HepG2 (cell line): ENCODE measurements at places on chromosomes 12 and 14. TPM values are rescaled to one million over a fixed set of nuclear protein-coding genes. Genes with fewer than 3 reads are reported as not detected.

Gene SLCO1B1
- not detected in 2 replicates for total RNA-seq

Gene TAS2R9
- 0.11 TPM in 1 of 2 replicates, not detected in the other for total RNA-seq

Gene HOXC12
- not detected in 2 replicates for total RNA-seq

DNA sequence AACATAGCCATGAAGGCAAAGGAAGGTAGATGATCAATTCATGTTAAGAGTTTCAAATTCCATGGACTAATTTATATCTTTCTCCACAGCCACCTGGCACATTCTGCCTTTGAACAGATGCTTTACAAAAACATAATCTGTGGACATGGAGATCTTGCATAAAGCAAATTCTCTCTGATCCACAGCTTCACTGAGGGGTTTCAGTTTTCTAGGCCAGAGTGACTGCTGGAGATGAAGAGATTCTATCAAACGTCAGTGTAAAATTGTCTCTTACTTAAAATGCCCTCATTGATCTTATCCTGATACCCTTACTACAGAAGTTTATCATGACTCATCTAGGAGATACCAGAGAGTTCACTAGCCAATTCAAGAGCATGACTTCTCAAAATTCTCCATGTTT, 291.6 kb downstream of the DAD1 start:
- no peak for DNase-seq

DNA sequence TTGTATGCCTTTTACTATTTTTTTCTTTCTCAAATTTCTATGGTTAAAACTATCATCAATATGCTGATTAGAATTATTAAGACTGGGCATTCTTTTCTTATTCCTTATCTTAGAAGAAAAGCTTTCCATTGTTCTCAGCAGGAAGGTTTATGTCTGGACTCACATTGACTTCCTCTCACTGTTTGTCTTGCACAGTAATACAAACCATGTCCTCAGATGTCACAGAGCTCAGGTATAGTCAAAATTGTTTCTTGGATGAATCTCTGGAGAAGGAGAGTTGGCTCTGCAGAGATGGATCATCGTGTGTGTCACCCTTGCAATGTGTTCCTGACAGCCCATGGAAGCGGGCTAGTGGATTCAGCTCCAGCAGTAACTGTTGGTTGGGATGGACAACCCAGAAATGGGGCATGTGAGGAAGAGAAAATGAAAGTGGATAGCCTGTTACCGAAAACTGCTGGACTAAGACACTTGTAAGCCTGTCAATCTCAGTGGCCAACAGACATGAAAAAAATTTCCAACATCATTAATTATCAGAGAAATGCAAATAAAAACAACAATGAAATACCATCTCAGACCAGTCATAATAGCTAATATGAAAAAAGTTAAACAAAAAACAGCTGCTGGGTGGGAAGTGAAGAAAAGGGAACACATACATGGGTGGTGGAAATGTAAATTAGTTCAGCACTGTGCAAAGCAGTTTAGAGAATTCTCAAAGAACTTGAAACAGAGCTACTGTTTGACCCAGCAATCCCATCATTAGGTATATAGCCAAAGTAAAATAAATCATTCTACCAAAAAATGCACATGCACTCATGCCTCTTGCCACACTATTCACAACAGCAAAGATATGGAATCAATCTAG, 967.8 kb downstream of the TMEM121 start:
- DNase-seq: no peak

DNA sequence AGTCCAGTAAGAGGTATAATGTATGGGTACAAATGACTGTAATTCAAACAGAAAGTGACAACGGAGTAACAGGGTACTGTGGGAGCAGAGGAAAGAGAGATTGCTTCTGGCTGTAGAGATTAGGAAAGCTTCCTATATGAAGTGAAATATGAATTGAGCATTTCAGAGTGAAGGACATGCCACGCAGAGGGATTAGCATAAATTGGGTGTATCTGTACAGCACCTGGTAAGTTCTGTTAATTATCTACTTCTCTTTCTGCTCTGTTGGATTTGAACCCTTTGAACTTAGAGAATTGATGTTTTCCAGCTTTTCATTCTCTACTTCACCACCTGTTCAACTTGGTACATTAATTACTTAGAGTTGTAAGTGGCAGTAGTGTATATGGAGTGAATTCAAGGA, 8.8 kb downstream of the STK38L start:
- no peak for DNase-seq

GRCh38 chr12:52606581-52607218, 5.4 kb upstream of the KRT72 start:
- no peak for DNase-seq
